ENCODE measurements at places on chromosomes 3 and 15.
A peak's percentile ranks its signal among the peaks of the same experiment; 100 is the strongest.

GRCh38 chr3:123287051-123287961 lies 85.6 kb downstream of the SEC22A start:
- DNase-seq, result no peak

DNA sequence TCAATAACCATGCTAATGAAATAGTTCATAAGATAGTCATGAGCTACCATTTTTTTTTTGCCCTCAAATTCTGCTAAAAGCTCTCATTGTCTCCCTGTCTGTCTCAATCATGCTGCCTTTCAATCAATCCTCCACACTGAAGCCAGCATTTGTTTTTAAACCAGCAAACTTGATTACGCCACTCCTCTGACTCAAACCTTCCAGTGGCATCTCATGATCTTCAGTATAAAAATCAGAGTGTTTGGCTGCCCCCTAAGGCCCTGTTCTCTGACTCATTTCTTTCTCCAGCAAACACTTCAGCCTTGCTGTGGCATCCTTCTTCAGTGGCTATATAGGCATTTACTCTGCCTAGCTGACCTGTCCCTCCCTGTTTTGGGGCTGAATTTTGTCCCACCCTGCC lies 36.0 kb upstream of the EOMES start:
- no peak for DNase-seq

- no peak for DNase-seq
These were observed 36.0 kb downstream of the LEO1 start for GRCh38 chr15:51935466-51936104.

DNA sequence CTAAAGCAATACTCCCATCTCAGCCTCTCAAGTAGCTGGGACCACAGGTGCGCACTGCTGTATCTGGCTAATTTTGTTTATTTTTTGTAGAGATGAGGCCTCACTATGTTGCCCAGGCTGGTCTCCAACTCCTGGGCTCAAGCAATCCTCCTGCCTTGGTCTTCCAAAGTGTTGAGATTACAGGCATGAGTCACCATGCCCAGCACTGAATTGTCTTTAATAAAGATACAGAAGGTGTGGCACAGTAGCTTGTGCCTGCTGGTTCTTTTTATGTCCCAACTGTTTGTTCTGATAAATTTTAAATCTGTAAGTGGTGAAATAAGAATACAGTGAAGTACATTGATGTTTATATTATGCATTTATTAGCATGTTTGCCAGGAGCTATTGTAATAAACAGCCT lies 20.6 kb upstream of the TRAK1 start:
- DNase-seq, result no peak

DNA sequence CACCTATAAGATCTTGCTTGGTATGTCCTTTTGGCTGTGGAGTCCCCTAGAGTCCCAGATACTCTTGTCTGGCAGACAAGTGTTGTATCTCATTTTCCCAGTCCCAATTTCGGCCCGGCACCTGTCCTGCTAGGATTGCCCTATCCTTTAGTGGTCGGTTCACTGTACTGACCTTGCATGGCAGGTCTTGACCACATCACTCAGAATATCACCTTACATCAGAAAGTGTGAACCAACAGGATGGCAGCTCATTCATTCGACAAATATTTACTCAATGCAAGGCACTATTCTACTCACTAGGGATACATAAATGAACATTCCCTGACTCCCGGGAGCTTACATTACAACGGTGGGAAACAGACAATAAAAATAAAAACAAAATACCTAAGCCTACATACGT lies 5.7 kb upstream of the CCDC80 start:
- no peak for DNase-seq

DNA sequence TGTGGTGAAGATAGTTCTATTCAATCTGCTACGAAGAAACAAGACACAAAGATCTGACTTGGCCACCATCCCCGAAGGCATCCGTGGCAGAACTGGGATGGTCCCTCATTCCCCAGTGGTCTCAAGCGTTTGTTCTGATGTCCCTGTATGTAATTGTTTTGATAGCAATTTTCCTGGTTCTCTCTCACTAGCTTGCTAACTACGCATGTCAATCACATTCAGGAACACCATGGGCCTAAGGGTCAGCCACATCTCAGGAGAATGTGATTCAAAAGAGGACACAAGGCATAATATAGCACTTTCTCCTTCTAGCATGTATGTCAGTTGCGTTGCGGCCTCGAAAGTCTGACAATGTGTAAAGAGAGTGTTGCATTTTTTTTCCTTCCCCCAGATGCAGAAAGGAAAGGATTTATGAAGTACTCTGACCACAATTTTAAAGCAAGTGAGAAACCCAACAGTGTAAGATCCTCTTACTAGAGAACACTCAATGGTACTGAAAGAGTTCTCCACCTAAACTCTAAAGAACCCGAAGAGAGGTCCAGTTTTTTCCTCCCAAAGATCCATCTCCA lies 32.0 kb upstream of the TCF12 start:
- DNase-seq, result peak; percentile 49

GRCh38 chr15:42100021-42100800 lies 5.8 kb upstream of the PLA2G4D start:
- no peak for DNase-seq

DNA sequence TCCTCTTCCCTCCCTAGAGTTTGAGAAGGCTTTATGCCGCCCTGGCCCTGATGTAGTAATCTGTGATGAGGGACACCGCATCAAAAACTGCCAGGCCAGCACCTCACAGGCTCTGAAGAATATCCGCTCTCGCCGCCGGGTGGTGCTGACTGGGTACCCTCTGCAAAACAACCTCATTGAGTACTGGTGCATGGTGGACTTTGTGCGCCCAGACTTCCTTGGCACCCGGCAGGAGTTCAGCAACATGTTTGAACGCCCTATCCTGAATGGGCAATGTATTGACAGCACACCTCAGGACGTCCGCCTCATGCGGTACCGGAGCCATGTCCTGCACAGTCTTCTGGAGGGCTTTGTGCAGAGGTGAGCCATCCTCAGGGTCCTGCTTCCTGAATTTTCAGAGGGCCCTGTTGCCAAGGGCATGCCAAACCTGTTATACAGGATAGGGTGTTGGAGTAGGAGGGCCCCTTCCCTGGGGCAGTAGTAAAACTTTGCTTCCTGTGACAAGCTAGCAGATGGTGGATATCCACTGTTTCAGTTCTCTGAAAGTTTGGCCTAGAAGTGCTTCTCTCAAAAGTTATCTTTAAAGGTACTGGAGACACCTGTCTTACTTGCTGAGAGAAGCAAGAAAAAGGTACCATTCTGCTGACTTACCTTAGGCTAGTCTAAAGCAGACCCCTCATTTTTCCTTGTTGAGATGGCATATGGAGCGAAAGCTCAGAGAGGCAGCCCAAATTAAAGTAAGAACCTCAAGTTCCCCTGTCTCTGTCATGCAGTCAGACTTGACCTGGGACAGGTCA lies 33.7 kb upstream of the TEX264 start:
- no peak for DNase-seq

GRCh38 chr15:60315878-60316277 lies 81.9 kb downstream of the ANXA2 start:
- no peak for DNase-seq

DNA sequence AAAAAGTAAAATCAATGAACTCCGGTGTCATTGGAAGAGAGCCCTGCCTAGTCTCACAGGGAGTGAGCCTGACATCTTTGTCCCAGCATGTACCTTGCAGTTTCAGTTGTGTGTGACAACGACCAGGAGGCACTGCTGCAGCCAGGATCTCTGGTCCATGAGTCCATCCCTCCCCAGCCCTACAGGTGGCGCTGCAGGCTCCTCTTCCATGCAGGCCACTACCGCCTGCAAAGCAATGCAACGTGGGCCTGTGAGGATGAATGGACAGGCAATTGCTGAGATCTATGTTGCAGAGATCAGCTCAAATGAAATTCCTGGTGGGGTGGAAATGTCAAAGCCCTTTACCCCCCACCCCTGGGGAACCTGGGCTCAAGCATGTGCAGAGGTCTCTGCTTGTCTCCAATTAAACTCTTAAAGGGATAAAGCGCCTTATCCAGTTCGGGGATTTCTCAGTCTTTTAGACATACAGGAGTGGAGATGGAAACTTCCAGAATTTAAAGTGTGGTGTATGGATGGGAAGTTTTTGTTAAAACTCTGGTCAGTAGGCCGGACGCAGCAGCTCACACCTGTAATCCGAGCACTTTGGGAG lies 35.8 kb downstream of the TKT start:
- peak; percentile 71 for DNase-seq

GRCh38 chr3:123813876-123814275 lies 70.3 kb downstream of the MYLK start:
- DNase-seq, result no peak

GRCh38 chr3:148330542-148330941 lies 367.2 kb upstream of the AGTR1 start:
- DNase-seq, result no peak

- DNase-seq, result no peak
These were observed 467.0 kb downstream of the FGF12 start for GRCh38 chr3:192260116-192261010.

- DNase-seq, result no peak
These were observed 33.1 kb downstream of the FLNB start for GRCh38 chr3:58041182-58041825.

DNA sequence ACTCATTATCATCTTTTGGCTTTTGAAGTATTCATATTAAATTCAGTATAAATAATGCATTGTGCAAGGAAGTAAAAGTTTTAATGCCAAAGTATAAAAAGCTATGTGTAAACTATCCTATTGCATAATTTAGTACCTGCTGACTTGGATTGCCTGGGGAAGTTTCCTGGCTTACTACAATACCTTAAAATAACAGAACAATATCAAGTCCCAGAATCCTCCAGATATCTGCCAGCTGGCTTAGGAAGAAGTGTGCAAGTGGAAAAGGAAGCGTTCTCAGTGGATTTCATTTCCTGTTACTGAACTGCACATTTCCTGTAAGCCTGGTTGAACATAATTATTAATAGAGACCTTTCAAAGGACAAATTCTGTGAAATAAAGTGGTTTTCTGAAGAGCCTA lies 236.7 kb downstream of the ADAMTSL3 start:
- no peak for DNase-seq

DNA sequence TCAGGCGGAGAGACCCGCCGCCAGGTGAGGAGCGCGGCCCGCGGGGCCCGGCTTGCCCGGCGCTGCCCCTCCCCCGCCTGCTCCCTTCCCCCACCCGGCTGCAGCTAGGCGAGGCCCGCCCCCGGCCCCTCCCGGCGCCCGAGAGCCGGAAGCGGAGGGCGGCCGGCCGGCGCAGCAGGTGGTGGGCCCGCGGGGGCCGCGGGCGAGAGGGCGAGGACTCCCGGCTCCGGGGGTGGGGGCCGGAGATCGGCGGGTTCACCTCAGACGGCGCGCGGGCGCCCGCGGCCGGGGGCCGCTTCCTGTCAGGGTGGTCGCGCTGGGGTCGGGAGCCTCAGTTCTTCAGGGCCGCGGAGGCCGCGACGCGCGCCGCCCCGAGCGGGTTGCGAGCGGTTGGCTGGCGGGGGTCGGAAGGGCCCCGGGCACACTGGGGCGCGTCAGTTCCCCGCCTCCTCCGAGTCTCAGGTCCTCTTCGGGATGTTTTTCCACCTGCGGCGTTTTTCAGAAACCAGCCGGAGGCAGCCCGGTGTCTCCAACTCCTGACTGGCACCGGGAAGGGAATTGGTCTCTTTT lies 395 bp downstream of the ZFAND6 start:
- DNase-seq, result peak; percentile 61

- DNase-seq, result no peak
These were observed 170.2 kb upstream of the NR2F2 start for GRCh38 chr15:96160269-96160668.

- DNase-seq, result no peak
These were observed 19.1 kb downstream of the TTC21A start for GRCh38 chr3:39126532-39127071.

DNA sequence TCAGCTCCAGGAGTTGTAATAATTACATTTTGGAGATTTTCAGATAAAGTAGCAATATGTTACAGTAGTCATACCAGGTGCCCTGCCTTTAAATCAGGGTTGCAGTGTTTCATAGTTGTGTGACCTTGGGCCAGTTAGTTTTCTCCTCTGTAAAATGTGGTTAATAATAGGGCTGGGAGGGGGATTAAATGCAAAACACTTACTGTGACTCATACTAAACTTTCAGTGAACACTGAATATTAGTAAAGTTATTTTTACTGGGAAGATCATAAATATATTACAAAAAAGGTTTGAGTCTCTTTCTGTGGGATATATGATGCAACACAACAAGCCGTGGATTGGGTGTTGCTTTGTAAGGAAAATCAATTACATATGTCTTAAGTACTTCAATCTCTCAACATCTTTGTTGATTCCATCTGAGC lies 1.1 kb upstream of the EBLN2 start:
- DNase-seq, result no peak

DNA sequence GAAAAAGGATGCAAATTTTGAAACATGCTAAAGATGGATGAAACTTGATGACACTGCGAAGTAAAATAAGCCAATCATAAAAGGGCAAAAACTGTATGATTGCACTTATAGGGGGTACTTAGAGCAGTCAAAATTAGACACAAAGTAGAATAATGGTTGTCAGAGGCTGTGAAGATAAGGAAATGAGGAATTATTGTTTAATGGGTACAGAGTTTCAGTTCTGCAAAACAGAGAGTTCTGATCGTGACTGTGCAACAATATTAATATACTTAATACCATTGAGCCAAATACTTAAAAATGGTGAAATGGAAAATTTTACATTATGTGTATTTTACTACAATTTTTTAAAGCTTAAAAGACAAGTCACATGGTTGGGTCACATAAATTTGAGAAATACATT lies 35.1 kb downstream of the UBE3A start:
- no peak for DNase-seq

DNA sequence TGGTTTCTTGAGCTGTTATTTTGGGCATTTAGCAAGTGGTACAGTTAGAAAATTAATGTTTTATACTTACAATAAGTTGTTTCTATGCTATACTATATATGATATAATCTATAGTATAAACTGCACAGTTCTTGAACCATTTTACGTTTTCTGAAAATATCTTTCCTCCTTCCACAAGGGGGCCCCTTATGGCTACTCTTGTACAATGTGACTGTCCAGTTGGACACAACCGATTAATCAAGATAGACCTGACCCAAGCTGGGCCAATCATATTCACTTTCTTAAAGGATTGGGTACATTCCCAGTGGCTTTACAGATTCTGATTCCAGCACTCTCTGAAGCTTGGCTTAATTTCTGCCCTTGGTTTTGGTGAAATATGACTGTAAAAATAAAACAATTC lies 953.4 kb downstream of the AGBL1 start:
- DNase-seq, result no peak

DNA sequence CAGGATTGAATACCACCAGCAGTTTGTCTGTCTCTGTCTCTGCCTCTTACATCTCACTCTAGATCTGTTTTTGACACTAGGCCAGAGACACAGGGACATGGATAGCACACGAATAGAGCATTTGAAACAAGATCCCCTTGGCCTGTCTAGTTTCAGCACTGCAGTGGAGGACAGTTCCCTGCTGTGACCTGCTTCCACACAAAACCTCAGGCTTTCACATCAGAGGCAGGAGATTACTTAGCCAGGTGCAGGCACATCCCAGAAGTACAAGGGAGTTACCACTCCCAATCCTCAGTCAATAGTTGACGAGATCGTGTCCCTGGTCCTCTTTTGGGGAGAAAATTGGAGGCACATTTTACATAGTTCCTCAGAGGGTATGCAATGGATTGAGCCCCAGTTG lies 34.0 kb upstream of the CCK start:
- DNase-seq, result no peak

GRCh38 chr3:68139897-68140296 lies 485.5 kb upstream of the SUCLG2 start:
- no peak for DNase-seq

GRCh38 chr3:57787867-57788623 lies 31.9 kb downstream of the SLMAP start:
- no peak for DNase-seq

All from NCI-H2227 treated with DMSO at 0.1 percent for 48 hours (cell line).